Activated CD8-positive, alpha-beta T cell treated with anti-CD3 and anti-CD28 coated beads, Interleukin-2, amount 10 ng/mL, durations not matched to agents 7 days and 5 days (primary cell): ENCODE measurements at places on chromosomes 16 and 17.

- peaks cover 34% of the 10 kb centered on the region for H3K4me1 ChIP-seq
- no peaks in the 10 kb centered on the region for H3K27me3 ChIP-seq
- H3K36me3 ChIP-seq = no peaks in the 10 kb centered on the region
- no peak for DNase-seq
These were observed at the start of gene SGCA for GRCh38 chr17:50165867-50166517. Gene SGCA (plus strand): TSS chr17:50166005. CDS start chr17:50166041, 36 bp downstream.

GRCh38 chr16:26195225-26195624 is 503.5 kb downstream of the HS3ST4 start:
- no peaks in the 10 kb centered on the region for H3K36me3 ChIP-seq
- DNase-seq = no peak
- H3K4me3 ChIP-seq = no peak overlapping the region

GRCh38 chr16:25134166-25134700 is 22.7 kb downstream of the LCMT1 start:
- H3K27me3 ChIP-seq = no peaks in the 10 kb centered on the region
- H3K4me1 ChIP-seq = no peaks in the 10 kb centered on the region
- no peak overlapping the region for H3K27ac ChIP-seq
- H3K36me3 ChIP-seq = peaks cover 26% of the 10 kb centered on the region
- DNase-seq = no peak

DNA sequence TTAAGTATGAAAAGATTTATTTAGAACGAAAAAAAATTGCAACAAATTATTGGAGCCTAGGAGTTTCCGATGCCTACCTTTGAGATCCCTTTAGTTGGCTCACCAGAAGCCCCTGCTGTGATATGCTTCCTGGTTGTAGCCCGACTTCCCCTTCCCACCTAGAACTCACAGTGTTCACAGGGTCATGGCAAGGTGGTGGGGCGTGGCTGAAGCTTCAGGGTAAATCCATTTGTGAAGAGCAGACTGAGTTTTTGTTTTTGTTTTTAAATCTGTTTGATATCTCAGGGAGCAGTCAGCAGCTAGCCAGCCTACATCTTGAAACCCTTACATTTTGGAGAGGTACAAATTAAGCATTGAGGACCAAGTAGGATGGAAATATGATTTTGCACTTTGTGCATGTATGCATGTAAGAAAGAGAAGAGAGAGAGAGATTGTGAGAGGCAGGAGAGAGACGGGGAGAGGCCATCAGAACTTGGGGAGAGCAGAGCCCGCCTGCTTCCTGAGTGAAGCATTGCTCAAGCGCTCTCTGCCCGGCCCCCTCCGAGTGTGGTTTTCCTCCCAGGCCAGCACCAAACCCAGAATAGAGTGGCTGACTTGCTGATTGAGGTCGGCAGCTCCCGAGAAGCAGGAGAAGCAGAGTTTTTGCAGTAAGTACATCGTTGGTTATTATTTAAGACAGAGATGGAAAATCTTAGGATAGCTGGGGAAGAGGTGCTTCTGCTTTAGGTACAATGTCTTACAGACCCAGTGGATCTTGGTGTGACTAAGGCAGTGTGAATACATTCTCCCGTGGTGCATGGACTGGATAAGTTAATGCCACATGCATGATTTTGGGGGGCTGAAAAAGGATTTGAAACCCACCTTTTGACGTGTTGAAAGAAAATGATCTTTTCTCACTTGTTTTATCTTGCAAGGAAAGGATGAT is 64.2 kb downstream of the SPECC1 start:
- peak overlapping the region; percentile 62 for H3K4me3 ChIP-seq
- peaks cover 28% of the 10 kb centered on the region for H3K4me1 ChIP-seq
- peak overlapping the region; percentile 81 for H3K27ac ChIP-seq
- peaks cover 6% of the 10 kb centered on the region for H3K27me3 ChIP-seq
- DNase-seq = peak; percentile 70

- peaks cover 30% of the 10 kb centered on the region for H3K36me3 ChIP-seq
- H3K4me3 ChIP-seq = no peak overlapping the region
These were observed 167.4 kb upstream of the CACNG5 start for GRCh38 chr17:66667491-66668030.

DNA sequence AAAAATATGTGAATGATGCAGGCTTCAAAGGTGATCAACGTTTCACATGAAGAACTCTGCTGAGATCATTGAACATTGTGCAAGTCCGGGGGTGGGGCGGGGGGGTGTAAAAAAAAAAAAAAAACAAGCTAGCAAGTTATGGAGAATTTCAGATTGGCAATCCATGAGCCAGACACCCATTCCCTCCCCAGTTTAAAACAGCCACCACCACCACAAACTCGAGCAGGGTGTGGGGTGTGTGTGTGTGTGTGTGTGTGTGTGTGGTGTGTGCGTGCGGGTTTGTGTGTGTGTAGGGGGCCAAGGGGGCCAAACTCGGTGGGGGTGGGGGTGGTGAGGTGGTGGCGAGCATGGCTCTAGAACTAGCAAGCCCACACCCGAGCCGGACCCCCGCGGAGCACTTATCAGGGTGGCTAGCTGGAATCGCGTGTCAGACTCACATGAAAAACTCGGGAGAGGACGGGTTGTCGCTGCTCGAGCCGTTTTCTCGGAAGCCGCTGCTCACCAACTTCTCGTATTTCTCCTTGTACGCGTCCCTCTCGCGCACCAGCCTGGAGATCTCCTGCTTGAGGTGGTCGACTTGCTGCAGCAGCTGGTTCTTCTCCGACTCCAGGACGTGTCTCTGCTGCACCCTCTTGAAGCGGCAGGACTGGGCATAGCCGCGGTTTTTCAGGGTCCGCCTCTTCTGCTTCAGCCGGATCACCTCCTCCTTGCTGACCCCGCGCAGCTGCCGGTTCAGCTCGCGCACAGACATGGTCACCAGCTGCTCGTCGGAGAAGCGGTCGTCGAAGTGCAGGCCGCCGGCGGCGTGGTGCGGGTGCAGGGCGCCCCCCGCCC is 2.0 kb downstream of the MAF start:
- peak overlapping the region; percentile 71 for H3K4me3 ChIP-seq
- peaks cover 31% of the 10 kb centered on the region for H3K4me1 ChIP-seq
- H3K27me3 ChIP-seq = peaks cover 56% of the 10 kb centered on the region
- H3K27ac ChIP-seq = peak overlapping the region; percentile 79

GRCh38 chr17:35730400-35731005 is 936 bp upstream of the RASL10B start:
- no peak overlapping the region for H3K27ac ChIP-seq
- no peak overlapping the region for H3K4me3 ChIP-seq
- DNase-seq = no peak
- peaks cover 20% of the 10 kb centered on the region for H3K27me3 ChIP-seq
- peaks cover 27% of the 10 kb centered on the region for H3K36me3 ChIP-seq
